Activated T-helper 1 cell treated with Interleukin-2 at 50 U/mL for 16 hours (primary cell): ENCODE measurements at places on chromosomes 2 and 18.

GRCh38 chr2:102674370-102674769 is 55.0 kb downstream of the SLC9A2 start:
- DNase-seq: no peak

DNA sequence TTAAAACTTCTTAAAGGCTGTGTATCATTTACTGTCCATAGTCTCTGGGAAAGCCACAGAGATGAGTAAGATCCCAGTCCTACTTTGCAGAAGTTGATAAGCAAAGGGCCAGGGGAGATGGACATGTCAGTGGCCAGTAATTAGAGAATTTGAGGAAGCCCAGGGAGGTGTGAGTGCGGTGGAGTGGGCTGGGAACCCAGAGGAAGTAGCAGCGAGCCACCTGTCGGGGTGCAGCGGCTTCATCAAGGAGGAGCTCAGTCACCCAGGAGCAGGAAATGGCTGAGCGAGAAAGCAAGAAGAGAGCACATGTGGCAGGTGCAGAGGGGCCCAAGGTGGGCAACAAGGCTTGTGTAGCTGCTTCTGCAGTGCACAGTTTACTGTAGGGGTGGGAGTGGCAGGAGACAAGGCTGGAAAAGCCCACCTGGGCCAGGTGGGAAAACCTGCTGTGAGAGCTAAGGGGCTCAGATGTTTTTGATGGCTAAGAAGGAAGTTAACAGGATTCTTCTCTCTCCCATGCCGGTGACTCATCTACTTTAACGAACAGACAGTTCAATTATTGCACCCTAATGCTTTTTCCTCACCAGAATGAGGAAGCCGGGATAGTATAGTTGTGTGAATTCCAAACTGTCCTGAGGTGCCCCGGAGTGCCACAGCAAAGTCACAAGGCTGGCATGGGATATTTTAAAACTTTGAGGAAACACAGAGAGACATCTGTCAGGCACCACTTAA is 34.8 kb upstream of the MGAT5 start:
- DNase-seq: peak; percentile 22

GRCh38 chr2:58206785-58207184 is 34.3 kb downstream of the FANCL start:
- DNase-seq: no peak

DNA sequence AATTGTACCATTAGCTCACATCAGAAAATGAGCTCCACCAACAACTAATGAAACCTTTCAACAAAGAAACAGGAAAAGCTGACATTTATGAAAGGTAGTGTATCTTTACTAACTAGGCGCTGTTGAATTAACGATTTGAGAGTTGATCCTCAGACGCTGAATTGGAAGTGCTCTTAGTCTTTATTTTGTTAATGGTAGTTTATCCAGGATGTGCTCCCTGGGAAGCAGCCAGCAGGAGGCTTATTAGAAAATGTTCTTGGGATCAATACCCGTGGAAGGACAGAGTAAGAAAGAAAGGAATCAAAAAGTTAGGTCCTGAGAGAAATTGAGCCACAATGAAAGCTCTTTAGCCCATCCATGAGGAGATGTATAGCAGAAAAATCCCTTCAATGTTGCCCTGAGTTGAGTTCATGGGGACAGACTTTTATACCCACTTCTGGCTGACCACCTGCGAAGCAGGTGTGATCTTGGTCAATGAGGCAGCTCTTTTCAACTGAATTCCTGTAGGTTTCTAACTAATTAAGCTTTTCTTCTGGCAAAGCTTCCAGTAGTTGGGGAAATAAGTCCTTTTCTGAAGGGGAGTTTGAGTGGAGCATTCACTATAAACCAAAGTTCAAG is 492.6 kb upstream of the REG3G start:
- no peak for DNase-seq

DNA sequence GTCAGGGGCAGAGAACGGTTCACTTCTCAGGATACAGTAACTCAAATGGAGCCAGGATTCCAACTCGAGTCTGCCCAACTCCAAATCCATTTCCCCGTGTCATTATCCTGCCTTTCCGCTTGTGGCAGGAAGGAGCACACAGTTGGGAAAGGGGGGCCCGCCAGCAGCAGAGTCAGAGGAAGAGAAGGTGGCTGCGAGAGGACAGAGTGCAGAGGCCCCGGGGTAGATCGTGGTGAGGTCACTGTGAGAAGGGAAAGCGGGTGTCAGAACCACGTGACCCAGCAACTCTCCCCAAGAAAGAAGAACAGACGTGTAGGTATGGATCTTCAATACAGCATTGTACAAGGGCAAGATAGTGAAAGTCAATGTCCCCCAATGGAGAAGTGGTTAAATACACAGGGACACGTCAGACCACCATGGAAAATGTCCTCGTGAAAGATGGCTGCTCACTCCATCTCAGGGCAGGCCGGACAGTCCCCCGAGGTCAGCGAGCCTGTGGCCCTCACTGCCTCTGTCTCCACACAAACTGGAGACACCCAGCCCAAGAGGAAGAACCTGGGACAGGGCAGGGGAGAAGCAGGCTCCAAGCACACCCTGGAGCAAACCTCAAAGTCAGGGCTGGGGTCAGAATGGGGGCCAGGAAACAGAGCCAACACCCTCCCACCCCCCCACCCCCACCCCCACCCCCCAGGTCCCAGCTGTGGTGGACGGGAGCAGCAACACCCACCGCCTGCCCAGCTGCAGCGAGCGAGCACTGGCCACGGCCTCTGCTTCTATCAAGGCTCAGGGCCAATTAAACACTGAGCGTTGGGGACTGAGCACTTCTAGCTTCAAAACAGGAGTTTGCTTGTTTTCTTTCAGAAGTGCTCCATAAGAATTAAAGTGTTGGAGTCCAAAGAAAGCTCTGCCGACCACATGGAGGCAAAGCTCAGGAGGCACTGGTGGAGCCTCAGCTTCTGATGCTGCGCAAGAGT is 92.7 kb downstream of the EIPR1 start:
- no peak for DNase-seq

DNA sequence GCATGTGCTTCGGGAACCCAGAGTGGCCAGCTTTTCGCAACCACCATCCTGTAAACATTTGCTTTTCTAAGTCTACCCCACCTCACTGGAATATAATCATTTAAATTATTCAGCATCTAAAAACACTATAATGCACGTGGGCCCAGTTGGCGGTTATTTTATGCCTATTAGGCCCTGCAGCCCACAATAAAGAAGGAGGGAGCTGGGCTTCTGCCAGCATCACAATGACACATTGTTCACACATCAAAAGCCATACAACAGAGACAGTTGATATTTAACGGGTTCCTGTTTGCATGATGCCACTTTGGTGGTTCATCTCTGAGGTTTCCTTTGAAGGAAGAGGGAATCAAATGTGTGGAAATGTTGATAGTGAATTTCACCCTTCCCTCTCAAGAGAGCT is 916.0 kb upstream of the CELF4 start:
- DNase-seq: no peak

DNA sequence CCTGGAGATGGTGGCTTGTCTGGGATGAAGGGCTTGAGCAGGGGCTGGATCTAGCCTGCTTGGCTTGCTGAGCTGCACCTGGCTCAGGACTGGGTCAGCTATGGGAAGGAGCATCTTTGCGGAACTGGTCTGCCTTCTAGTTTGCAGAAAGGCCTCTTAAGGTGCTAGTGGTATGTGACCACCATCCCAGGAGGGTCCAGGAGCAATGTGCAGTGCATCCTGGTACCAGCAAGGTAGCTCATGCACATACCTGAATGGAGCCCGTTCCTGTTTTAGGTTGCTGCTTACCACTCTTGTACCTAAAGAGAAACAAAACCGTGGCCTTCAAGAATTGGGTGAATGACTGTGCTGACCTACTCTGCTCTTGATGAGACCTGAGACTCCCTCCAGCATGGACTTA is 118.6 kb upstream of the PELI1 start:
- no peak for DNase-seq

DNA sequence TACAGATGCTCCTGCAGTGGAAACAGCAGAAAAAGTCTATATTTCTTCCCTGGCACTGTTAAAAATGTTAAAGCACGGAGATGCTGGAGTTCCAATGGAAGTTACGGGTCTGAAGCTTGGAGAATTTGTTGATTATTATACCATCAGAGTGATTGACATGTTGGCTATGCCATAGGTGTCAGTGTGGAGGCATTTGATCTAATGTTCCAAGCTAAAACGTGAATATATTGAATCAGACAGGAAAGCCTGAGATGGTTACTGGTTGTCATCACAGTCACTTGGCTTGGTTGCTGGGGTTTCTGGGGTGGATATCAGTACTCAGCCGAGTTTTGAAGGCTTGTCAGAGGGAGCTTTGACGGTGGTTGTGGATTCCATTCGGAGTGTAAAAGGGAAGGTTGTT is 262.9 kb upstream of the CNTNAP5 start:
- DNase-seq: no peak

DNA sequence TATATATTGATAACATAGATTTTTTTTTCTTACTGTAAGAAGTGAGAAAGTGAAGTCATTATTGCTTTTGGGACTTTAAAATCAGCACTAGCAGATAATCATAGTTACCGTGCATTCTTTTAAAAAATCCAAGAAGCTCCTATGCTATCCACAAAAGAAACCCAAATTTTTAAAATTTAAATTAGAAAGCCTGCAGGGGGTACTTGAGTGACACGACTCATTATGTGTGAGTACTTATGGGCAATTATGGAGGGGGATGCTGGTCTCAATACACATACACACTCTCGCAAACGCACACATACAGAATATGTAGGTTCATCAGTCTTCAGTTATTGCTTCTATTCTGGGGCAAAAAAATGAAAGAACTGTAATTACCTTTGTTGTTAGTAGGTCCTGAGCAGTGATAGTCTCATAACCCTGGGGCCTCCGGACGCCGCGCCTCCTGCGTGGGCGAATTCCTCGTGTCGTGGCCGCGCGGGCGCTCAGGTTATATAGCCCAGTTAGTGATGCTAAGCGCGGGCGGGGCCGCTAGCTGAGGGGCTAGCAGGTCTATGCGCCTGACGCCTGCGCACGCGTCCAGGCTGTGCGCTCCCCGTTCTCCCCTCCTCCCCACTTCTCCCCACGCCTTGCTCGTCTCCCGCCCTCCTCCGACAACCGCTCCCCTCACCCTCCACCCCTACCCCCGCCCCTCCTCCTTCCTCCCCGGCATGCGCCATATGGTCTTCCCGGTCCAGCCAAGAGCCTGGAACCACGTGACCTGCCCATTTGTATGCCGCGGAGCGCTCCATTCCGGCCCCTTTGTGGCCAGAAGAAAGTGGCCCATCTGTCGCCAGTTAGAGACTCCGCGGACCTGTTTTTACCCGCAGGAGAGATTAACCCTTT is at the start of gene NEUROD1:
Gene NEUROD1, minus strand, starts transcription at position 463 of the 882 bp plus-strand sequence. CDS start 1,657 bp downstream, outside the sequence.
- no peak for DNase-seq

GRCh38 chr2:44470151-44470550 is 108.4 kb downstream of the CAMKMT start:
- no peak for DNase-seq

GRCh38 chr2:126634273-126634861 is 21.6 kb upstream of the GYPC start:
- DNase-seq: no peak

GRCh38 chr18:52183107-52183506 is 156.9 kb upstream of the DCC start:
- no peak for DNase-seq
